ENCODE measurements at places on chromosomes 1 and 21.

DNA sequence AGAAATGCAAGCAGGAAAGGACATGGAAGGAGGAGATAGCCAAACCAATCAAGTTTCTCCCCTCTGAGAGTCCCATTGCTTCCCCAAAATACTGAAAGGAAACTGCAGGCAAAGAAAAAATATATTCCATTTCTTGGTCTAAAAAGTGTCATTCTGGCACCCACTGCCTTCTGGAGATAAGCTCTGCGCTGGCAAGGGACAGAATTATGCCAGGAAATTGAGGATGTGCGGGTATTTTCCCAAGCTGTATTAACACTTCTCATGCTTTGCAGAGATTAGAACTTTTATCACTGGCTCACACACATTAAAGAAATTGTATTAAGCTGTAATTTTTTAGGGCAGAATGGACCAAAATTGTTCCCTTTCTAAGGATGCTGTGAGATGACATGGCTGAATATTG, 381.2 kb upstream of the DUSP10 start:
- no peak for DNase-seq

DNA sequence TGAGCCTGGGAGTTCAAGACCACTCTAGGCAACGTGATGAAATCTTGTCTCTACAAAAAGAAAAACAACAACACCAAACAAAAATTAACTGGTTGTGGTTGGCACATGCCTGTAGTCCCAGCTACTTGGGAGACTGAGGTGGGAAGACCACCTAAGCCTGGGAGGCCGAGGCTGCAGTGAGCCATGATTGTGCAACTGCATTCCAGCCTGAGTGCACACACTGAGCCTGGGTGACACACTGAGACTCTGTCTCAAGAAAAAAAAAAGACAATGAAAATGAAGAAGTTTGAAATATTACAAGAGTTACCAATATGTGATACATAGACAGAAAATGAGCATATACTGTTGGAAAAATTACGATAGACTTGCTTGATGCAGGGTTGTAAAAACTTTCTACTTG, 31.9 kb downstream of the PDC start:
- DNase-seq, result no peak

GRCh38 chr1:163608979-163609378, 287.2 kb downstream of the NUF2 start:
- DNase-seq, result no peak

- no peak for DNase-seq
Measured at GRCh38 chr1:219517031-219517430, 95.9 kb downstream of the ZC3H11B start.

DNA sequence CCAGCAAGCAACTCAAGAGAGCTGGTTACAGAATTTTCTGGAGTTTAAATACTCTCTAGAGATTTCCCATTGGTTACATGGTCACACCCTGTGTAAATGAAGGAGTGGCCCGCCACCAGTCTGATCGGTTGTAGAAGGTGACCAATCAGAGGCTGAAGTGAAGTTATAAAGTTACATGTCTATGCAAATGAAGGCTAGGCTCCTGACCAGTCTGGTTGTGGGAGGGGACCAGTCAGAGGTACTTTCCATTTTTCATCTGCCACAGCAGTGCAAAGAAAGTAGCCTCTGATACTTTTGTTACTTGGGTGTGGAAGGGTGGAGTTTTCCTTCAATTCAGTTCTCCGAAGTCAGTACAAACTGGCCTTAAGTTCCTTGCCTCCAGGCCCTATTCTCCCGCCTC, 273.7 kb downstream of the BARHL2 start:
- DNase-seq, result no peak

GRCh38 chr1:14790982-14791381, 192.5 kb downstream of the KAZN start:
- no peak for DNase-seq

DNA sequence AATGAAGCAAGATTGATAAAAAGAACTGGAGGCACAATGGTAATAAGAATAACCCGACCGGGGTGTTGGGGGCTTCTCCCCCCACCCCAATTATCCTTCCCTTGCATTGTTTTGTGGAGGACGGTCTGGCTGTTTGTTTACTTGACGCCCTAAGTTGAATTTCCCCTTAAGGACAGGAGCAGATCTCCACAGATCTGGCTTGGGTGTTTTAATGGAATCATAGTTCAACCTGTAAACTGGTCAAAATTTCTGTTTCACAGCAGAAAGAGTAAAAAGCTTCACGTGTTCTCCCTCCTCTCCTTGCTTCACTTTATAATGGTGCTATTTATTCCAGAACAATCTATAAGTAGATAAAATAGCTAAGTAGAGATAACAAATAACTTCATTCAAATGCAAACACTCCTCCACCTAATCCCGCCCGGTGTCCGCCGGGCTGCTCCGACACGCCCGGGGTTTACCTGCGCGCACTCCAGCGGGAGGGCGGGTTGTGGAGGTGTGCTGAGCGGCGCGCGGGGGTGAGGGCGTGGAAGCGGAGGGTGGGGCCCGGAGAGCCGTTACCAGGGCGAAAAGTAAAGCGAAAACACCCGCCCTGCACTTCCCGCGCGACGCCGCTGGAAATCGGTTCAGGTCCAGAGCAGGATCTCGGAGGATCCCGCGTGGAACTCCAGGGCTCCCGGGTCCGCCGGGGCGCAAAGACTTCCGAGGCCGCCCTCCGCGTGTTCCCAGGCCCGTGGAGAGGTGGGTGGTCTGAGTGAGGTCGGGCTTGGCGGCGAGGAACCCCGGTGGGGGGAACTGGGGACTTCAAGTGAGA, 2.0 kb upstream of the ATF3 start:
- no peak for DNase-seq

- no peak for DNase-seq
Measured at GRCh38 chr21:36709030-36709867, 10.3 kb downstream of the SIM2 start.

DNA sequence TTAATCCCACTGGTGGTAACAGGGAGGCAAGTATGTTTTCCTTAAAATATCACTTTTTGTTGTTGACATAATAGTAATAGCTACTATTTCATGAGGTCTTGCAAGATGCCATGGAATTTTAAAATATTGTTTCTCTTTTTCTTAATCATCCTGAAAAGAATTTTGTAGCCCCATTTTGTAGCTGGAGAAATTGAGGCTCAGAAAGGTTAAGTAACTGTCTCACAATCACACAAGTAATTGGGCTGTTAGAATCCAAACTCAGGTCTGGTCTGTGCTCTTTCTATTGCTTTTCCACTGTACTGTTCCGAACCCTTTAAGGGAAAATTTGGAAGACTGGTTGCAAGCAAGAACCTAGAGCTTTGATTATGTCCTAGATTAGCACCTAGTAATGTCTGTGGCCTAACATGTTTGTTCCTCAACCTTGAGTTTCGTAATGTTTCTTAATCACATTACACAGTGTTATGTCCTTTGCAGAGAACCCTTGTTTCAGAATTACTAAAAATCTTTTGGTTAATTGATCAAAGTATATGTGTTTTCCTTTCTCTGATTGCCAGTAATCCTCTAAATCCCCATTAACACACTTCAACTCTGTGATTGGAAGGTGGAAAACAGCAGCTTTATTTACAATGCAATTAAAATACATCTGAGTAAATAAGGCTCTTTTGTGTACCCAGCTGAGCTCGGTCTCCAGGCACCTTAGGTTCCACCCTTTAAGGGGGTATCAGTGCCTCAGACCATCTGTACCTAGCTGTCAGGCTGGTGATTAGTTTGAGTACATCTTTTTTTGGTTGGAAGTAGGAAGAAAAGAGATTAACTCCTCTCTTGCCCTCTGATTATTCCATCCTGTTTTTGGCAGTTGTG, 10.4 kb downstream of the LRRC42 start:
- no peak for DNase-seq

GRCh38 chr1:6784560-6785317, 515 bp upstream of the CAMTA1 start:
- DNase-seq, result peak; percentile 100

DNA sequence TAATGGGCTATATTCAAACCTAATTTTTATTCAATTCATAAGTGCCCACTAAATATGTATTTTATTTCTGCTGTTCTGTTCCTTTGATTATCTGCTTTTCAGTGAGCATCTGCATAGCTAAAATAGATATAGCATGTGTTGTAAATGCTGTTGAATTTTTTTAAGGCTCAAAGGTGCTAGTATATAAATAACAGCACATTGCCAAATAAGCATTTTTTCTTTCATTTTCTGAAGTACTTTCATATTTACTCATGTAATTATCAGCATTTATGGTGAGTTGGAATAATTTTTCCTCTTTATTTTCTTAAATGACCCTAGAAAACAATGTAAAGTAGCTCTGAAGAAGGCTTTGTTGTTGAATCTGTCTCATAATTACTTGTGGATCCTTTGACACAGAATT, 69.6 kb upstream of the B3GALT2 start:
- DNase-seq, result no peak

GRCh38 chr1:203550846-203551245, 56.9 kb downstream of the OPTC start:
- DNase-seq, result no peak

DNA sequence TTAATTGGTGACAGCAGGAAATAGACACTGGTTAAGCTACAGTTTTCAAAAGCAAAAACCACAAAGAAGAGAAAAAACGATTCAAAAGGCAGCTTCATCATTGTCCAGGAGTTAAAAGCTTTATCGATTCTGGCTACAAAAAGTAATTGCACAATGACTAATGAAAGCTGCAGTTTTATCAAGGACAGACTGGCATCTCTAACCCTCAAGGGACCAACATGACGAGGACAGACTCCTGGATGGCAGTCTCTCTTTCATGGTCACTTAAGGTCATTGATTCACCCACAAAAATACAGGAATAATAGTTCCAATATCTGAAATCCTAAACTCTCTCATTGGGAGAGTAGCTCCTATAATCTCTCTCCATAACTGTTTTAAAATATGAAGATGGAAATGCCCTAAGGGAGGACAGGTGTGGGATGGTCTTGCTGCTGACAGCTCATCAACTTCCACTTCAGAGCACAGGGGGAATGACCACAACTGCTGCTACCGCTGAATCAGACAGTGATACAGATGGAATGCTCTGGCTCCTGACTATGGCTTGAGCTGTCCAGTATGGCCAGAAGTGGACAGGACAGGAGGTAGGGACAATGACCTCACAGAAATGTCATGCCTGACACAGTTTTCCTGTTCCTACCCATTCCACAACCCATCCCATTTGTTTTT, 17.4 kb upstream of the CPLANE2 start:
- no peak for DNase-seq

DNA sequence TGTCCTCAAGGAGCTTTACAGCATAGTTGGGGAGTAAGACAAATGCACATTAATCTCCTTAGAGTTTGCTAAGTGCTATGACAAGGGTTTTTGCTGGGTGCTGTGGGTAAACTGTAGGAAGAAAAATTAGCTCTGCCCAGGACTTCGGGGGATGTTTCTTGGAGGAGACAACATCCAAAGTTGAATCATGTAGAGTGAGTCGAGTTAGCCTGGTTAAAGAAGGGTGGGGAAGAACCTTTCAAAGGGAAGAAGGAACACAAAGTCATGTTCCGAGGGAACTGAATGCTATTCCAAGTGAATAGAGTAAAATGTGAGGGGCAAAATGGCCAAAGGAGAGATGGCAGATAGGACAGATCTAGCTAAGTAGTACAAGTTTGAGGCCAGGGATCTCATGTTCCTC, 17.1 kb downstream of the SPRTN start:
- DNase-seq, result no peak

DNA sequence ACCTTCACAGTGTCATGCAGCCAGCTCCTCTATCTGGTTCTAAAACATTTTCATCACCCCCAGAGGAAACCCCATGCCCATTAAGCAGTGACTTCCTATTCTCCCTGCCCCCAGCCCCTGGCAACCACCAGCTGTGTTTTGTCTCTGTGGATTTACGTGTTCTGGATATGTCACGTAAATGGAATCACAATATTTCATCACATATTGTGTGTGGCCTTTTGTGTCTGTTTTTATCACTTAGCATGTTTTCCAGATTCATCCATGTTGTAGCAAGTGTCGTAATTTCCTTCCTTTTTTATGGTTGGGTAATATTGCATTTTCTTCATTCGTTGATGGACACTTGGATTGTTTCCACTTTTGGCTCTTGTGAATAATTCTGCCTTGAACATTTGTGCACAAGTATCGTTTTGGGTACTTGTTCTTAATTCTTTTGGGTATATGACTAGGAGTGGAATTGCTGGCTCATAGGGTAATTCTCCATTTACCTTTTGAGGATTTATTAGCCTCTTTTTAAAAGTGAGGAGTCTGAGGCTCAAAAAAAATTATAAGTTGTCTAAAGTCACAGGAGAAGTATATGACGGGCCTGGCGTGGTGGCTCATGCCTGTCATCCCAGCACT, 127.0 kb downstream of the MRPS6 start:
- no peak for DNase-seq

DNA sequence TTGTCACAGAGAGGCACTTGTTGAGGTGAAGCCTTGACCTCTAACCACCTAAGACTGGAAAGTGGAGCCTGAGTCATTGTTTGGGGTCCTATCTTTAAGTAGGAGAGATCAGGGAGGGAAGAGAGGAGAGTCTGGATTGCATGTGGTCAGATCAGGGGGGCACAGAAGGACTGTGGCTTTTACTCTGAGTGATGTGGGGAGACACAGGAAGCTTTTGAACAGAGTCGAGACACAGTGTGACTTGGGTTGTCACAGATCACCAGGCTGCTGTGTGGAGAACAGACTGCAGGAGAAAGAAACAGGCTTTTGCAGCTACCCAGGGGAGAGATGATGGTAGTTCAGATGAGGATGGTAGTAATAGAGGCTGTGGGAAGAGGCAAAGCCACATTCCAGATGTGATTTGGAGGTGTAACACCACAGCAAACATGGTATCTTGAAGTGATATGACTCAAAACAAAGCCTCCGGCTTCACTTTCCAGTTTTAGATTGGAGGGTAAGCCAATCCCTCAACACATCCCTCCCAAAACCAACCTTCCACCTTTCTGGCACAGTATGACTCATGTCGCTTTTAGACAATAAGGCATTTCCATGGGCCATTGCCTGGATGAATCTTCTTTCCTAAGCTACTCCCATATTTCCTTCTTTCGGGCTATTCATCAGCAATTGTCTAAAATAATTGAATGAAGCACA, 125.8 kb upstream of the SLC44A3 start:
- no peak for DNase-seq

DNA sequence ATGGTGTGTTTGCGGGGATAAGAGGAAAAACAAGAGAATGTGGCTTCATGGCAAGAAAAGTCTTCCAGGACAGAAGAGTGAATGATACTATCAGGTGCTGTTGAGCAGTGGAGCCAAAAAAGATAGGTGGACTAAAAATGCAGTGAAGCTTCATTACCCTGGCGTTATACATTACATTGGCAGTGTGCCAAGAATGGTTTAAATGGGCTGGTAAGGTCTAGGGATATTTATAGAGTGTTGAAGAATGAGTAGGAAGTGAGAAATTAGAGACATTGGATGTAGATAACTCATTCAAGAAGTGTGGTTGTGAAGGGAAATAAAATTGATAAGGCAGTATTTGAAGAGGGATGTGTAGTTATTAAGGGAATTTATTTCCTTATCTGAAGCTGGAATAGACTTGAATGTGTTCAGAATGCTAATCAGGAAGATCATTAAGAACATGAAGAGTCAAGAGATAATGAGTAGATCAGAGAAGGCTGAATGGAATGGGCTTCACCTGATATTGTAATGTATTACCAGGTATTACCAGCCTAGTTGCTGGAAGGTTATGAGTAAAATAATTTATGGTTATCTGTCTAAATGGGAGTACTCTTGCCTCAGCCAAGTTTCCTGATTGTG, 72.7 kb downstream of the MAST2 start:
- no peak for DNase-seq
